Tibial artery (tissue), 4 donors: ENCODE measurements at places on chromosomes 2 and 18.

DNA sequence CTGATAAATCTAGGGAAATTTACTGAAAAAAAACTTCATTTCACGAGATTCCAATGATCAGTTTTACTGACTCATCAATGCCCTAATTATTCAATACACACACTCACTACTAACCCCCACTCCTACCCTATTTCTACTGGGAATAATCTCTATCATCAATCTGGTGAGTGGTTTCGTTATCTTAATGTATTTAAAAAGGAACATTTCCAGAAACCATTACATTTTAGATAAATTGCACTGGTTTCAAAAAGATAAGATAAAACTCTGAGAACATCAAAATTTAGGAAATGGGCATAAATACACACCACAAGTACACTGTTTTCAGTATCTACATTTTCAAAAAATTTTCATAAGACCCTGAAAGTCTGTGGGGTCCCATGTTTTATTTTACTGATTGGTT, 471.4 kb upstream of the PKDCC start:
- DNase-seq = no peak

GRCh38 chr18:45566025-45566740, 49.1 kb upstream of the SLC14A2 start:
- peak; percentile 71 for DNase-seq

DNA sequence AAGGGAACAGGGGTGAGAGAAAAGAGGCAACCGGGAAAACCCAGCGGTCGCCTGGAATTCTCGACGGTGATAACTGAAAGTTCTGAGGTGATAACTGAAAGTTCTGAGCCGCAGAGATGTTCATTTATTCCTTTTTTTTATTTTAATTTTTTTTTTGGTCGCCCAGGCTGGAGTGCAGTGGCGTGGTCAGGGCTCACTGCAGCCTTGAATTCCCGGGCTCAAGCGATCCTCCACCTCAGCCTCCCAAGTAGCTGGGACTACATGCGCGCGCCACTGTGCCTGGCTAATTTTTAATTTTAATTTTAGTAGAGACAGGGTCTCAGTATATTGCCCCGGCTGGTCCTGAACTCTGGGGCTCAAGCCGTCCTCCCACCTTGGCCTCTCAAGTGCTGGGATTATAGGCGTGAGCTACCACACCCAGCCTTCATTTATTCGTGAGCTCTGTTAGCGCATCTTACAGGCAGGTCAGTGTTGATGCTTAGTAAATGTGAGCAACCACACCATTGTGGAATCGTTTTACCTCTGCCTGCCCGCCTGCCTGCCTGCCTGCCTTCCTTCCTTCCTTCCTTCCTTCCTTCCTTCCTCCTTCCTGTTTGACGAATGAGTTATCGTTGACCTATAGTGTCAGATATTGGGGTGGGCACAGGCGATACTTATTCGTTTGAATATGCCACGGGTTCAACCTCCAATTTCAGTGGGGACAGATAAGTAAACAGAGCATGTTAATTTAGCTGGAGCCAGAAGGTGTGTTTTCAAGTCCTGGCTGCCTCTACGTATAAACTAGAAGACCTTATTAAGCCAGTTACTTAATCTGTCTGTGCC, 557 bp upstream of the E2F6 start:
- no peak for DNase-seq

DNA sequence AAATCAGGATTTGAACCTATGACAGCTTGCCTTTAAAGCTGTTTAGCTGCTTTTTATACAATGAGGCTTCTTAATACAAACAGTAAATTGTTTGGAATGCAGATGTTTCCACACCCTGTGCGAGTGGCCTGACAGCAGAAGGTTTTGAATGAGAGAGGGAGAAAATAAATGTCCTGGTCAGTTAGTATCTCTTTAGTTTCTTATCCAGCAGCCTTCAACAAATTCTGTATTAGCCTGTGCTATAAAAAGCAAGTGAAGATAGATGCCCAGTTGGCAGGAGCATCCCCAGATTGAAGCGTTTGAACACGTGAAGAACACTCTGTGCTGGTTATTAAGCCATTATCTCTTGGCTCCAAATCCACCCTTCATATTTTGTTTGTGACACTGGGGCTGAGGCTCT, 70.6 kb downstream of the CERS6 start:
- peak; percentile 67 for DNase-seq

DNA sequence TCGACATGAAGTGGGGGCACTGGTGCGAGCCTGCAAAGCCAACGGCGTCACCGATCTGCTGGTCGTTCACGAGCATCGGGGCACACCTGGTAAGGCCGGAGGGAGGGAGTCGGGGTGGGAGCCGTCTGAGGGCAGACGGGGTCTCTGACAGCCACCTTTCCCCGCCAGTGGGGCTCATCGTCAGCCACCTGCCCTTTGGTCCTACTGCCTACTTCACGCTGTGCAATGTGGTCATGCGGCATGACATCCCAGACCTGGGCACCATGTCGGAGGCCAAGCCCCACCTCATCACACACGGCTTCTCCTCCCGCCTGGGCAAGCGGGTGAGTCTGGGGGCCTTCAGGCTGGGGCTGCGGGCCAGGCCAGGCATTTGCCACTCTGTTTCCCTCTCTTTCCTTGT, 2.9 kb downstream of the IMP4 start:
- DNase-seq = no peak

- no peak for DNase-seq
Observed at GRCh38 chr2:214192711-214193110, 218.1 kb upstream of the VWC2L start.
